ENCODE measurements at places on chromosomes 16 and 17.

GRCh38 chr17:79189305-79189704 lies 114.7 kb downstream of the ENGASE start:
- no peak for DNase-seq

DNA sequence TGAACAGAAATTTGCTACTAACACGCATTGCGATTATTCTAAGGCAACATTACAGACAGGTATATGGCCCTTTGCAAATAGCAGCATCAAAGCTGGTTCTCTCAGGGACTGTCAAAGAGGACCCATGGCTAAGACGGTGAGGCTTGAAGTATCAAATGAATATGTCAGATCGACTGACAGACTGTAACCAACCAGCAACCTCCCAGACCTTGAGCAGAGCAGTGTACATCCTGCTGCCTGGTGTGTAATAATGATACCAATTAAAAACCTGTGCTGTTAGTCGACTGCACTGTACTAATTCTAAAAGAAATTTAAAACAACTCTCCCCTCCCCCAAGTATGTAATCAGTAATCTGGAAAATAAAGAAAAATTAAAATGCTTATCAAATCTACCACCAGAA lies 35.9 kb upstream of the GHDC start:
- no peak for DNase-seq

- no peak for DNase-seq
Measured at GRCh38 chr17:28268610-28269313, 50.2 kb upstream of the TMEM97 start.

DNA sequence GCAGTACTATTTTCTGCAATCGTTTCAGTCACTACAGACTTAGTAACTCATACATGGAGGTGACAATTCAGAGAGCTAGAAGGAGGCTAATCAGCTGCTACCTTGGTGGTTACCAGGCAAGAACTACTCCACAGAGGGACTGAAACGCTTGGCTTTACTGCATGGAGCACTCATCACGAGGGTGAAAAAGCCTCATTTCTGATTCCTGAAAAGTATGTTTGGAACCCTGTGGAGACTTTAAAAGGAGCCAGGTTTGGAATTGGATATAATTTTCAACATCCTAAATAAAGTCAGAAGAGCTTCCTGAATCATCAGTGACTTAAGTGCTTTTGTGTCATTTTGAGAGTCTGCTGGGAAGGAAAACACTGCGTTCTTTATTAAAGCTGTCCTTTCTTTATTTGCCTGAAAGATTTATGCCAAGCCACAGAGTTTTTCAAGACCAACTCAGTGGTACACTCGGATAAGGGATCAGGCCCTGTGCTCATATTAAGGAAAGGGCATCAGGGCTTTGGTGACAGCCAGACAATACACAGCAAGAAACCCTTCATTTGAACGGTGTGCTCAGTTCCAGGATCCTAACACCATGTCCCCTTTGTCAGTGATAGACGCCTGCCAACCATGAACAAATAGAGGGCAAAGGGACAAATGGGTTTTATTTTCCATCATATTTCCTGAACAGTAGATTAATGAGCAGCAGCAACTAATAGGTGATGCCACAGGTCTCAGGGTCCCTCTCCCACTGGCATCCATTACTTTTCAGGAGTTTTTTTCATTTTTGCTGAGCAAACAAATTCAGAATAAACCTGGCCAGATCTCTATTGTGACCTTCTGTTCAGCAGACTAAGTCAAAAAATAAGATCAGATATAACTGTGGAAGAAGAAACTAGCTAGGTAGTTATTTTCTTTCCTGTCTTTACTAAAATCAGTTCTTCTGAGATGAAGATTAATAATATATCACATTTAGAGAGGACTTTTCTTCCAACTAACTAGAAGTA lies 80.5 kb upstream of the CLEC18B start:
- no peak for DNase-seq

DNA sequence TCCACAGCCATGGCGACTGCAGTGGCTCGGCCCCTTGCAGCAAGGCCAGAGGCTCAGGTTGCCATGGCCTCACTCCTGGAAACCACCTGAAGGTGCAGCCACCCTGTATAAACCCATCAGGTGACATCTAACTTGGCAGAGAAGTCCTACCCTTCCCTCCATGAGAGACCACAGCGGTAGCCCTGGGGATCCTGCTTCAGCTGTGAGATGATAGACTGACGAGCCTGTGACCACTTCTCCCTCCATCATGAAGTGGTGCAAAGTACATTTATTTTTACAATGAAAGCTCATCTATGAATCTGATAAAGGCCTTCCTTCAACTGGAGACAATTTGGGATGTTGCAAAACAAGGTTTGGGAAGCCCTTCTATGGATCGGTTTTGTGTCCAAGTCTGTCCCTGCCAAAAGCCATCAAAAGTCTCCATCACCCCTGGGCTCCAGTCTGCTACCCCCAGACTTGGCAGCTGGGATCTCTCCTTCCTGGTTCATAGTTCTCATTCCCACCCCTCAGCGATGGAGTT lies 1.8 kb downstream of the ZACN start:
- DNase-seq, result no peak

DNA sequence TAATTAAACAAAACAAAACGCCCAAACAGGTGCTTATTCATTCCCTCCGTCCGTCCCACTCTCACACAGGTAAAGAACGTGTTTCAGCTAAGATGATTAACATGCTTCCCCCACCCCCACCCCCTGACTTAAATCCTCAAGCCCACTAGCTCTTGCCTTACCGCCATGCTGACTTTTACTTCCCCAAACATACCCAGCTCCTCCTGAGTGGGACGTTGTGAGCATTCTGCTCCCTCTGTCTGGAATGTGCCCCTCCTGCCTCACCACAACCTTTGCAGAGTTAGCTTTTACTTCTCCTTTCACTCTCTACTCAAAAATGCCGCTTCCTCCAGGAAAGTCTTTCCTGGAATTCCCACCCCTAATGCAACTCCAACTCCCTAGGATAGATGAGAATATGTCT lies 774.0 kb upstream of the RBFOX1 start:
- DNase-seq, result no peak

DNA sequence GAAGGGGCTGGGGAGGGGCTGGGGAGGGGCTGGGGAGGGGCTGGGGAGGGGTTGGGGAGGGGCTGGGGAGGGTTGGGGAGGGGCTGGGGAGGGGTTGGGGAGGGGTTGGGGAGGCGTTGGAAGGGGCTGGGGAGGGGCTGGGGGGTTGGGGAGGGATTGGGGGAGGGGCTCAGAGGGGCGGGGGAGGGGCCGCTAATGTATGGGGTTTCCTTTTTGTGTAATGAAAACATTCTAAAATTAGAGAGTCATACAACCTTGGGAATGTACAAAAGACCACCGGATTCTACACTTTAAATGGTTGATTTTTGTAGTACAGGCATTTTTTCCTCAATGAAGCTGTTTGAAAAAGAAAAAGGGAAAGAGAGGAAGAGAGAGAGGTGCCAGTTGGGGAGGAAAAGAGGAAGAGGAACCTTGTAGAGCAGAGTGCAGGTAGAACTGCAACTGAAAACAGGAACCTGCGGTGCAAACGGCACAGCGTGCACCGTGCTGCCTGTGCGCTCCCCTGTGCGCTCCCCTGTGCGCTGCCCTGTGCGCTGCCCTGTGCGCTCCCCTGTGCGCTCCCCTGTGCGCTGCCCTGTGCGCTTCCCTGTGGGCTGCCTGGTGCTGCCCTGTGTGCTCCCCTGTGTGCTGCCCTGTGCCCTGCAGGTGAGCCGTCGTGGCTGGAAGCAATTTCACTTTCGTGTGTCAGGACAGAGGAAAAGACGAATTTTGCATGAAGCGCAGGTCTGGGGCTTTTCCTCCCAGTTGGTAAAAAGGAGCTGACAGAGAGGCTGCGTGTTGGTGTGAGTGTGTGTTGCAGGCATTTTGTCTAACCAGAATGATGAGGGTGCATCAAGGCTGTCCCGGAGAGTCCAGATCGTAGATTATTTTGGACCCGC lies 40.8 kb downstream of the METRNL start:
- no peak for DNase-seq

DNA sequence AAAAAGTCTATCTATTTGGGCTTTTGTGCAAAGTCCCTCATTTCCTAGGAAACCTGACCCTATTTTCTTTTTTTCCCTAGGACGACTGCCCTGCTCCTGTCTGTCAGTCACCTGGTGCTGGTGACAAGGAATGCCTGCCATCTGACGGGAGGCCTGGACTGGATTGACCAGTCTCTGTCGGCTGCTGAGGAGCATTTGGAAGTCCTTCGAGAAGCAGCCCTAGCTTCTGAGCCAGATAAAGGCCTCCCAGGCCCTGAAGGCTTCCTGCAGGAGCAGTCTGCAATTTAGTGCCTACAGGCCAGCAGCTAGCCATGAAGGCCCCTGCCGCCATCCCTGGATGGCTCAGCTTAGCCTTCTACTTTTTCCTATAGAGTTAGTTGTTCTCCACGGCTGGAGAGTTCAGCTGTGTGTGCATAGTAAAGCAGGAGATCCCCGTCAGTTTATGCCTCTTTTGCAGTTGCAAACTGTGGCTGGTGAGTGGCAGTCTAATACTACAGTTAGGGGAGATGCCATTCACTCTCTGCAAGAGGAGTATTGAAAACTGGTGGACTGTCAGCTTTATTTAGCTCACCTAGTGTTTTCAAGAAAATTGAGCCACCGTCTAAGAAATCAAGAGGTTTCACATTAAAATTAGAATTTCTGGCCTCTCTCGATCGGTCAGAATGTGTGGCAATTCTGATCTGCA lies 12.9 kb downstream of the TMEM98 start:
- no peak for DNase-seq

DNA sequence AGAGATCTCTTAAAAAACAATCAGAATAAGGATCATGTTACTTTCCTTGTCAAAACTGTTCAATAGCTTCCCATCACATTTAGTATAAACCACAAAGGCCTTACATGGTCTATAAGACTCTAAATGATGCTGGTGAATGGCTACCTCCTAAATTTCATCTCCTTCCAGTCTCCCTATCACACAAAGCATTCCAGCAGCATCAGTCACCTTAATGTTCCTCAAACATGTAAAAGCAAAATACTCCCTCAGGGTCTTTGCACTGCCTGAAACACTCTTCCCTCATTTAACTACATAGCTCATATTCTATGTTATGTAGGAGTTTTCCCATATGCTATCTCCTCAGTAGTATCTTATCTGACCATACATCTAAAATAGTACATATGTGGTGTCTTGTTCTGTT lies 53.5 kb upstream of the INTS2 start:
- no peak for DNase-seq

DNA sequence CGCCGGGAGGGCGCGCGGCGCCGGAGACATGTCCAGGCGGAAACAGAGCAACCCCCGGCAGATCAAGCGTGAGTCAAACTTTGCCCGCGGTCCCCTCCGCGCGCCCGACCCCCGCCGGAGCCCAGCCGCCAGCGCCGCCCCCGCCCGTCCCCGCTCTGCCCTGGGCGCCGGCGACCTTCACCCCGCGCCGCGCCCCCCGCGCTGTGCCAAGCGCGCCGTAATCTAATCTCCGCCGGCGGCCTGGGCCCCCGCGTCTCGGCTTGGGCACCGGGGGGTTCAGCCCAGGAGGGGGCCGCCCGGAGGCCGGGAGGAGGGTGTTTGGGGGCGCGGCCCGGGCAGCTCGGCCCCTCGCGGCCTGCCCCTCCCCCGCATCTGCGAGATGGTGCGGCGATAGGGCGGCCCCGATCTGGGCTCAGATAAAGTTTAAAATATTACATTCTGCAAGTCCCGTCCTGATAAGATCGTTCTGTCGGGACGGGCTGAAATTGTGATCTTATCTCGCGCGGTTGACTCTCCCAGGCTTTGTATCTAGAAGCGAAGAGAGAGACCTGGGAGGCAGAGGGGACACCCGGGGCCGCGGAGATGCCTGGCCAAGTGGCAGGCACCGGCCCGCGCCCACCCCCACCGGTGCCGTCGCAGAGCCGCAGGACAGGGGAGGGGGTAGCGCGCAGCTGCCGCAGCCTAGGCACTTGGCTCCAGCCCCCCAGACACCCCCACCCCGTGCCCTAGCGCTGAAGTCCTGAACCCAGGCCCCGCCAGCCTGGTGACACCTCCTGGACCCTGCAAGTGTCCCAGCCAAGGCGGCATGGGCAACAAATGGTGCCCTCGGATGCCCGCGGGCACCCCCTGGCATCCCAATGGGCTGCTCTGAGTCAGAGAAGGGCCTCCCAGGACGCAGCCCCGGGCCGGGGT lies 787 bp downstream of the ZFPM1 start:
- no peak for DNase-seq

DNA sequence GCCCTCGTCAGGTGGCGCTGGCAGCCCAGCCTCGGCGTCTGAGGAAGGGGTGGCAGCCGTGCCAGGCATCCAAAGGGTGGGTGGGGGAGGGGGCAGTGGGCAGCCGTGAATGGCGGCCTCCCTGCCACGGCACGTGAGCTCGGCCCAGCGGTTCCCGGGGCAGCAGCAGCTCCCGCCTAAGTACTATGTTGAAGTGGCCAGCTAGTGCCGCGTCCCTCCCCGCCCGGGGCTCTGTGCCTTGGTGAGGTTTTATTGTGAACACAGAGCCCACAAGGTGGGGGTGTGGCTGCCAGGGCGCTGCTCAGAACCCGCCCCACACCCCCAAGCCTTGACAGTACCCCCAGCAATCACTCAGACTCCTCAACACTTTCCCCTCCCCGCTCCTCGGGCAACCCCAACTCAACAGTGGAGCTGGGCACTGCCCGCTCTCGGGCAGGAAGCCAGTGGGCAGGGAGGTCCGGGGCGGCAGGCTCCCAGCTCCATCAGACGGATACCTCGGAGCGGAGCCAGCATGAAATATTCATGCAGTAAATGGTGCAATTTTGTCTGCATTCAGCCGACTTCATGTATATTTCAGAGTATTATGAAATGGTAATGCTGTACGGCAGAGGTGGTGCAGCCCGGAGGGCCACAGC lies 80.4 kb downstream of the ENGASE start:
- no peak for DNase-seq

DNA sequence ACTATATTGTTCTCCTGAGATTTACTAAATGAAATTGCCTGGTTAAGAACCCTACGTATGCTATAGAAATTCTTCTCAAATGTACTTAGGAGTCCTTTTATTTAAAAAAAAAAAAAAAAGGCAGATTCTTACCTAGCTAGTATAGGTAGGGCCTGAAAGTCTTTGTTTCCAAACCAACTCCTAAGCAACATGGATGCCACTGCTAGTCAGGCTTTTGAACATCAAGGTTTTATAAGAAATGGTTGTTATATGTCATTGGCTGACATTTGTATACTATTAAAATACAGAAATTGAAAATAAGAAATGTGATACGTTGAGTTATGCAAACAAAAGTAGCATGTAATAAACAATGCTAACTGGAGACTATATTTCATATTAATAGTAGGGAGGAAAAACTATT lies 1.2 kb downstream of the EVI2A start:
- no peak for DNase-seq

DNA sequence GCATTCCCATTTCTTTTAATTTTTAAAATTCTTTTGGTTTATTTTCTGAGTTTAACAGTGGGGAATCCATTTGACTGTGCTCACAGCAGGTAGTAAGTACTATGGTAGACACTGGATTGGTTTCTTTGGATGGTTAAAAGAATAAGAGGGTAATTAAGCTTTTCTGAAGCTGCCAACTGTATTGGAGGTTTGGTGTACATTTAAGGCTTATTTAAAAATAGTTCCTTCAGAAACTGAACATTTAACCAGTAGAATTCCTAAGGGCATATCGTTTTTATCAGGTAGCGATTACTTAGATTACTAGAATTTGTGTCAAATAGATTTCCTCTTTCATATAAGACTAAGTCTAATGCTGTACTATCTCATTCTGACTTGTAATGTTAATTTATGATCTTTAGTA lies 162.4 kb downstream of the PPM1E start:
- DNase-seq, result no peak
